ENCODE measurements at places on chromosomes 3 and 15. TPM values are rescaled to one million over a fixed set of nuclear protein-coding genes. Genes with fewer than 3 reads are reported as not detected.

C3orf85 gene
- total RNA-seq = not detected

DNA sequence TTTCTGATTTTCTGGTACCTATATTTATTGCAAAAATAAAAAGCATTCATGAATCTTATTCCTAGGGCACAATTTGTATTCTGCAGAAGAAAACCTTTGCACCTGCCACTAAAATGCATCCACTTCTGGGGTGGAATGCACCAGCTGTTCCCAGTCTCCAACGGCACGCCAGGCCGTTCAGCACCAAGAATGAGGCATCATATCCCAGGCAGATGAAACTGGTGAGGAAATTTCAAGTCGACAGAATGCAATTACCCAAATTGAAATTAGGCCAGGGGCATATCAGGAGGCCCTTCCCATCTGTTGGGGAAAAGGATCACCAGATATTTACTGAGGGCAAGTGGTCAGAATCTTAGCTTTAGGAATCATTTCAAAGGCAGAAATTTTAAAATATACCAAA, 13.6 kb upstream of the RBMS3 start:
- no peak for DNase-seq
- H3K36me3 ChIP-seq = no peaks in the 10 kb centered on the region
- H3K27ac ChIP-seq = no peak overlapping the region

GRCh38 chr15:67818464-67818863, 6.8 kb upstream of the SKOR1 start:
- H3K4me3 ChIP-seq = no peak overlapping the region
- H3K4me1 ChIP-seq = peaks cover 9% of the 10 kb centered on the region
- no peaks in the 10 kb centered on the region for H3K36me3 ChIP-seq
- no peak for DNase-seq
- peaks cover 59% of the 10 kb centered on the region for H3K27me3 ChIP-seq
- no peak overlapping the region for H3K27ac ChIP-seq

DNA sequence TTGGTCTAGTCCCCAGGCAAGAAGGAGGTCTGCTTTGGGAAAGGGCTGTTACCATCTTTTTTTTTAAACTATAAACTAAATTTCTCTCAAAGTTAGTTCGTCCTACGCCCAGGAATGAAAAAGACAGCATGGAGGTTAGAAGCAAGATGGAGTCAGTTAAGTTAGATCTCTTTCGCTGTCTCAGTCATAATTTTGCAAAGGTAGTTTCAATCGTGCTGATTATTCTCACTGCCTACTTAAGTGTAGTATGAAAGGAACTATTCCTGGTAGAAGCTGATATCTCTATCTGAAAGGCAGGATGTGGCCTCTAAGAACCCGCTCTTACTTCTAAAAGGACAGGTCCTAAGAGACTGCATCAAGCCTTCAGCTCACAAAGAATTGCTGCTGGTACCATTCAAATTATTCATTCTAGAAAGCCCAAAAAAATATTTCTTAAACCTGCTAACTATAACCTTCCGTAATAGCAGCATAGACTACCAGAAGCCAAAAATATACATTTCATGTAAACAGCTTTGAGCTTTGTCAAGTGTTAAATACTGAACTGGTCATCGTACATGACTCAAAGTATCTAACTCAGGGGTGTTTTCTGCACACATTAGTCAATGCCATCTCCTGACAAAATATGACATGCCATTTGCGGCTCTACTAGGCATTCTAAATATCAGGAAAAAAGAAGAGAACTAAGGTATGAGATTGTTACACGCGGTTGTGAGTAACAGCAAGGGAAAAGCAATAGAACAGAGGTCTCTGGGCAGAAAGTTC, 96.0 kb upstream of the CCDC80 start:
- H3K27me3 ChIP-seq = no peaks in the 10 kb centered on the region
- H3K4me1 ChIP-seq = peaks cover 47% of the 10 kb centered on the region
- no peak for DNase-seq
- peak overlapping the region; percentile 88 for H3K27ac ChIP-seq
- no peaks in the 10 kb centered on the region for H3K36me3 ChIP-seq

DNA sequence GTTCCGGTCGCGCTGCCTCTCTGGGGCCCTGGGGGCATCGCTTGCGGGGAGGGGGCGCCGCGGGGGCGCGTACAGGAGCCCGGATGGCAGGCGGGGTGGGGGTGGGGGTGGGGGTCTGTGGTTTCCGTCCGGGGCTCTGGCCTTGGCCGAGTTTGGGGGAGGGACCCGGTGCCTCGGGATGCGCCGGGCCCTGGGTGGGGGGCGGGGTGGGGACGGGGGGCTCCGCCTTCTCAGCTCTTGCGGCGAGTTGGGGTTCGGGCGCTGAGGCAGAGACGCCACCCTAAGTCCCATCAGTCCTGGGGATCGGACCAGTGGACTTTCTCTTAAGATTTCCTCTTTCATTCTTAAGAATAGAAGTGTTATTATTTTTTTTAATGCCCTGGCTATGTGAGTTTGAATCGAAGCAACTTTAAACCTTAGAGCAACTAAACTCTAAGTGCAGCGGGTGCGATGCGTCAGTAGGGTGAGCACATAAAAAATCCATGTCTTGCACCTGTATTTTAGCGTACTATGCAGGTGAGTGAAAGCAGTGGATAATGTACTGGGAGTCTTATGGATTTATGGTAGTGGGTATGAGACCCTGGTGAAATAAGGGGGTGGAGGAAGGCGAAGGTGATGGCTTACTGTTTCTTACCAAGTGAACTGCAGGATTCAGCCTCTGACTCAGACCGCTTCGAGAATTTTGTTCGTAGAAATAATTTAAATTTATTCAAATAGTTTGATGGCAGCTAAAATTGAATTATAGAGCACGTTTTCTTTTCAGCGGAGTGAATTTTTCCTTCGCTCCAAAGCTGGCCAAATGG, 762 bp downstream of the CTNNB1 start:
- peaks cover 21% of the 10 kb centered on the region for H3K27me3 ChIP-seq
- no peak for DNase-seq
- H3K4me1 ChIP-seq = peaks cover 24% of the 10 kb centered on the region
- peak overlapping the region; percentile 92 for H3K27ac ChIP-seq
- peak overlapping the region; percentile 94 for H3K4me3 ChIP-seq

DNA sequence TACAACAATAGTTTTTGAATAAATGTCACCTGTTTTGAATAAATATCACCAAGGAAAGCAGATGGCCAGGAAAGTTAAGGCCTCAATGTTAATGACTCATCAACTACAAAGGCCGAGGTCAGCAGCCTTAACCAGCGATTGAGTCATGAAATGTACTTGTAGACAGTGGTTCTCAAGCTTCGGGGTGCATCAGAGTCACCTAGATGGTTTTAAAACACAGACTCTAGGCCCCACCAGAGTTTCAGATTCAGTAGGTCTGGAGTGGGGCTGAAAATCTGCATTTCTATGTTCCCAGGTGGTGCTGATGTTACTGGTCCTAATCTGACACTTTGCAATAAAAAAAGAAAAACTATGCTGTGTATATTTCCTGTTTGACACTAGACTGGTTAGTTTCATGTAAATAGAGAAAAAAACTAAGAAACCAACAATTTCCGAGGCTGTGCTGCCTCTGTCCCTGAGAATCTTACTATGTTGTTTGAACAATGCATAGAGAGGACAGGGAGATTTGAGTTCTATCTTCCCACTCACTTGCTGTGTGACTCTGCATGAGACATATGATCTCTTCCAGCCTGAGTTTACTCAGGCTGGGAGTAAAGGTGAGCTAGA, 9.8 kb downstream of the RAB27A start:
- H3K4me3 ChIP-seq = peak overlapping the region; percentile 74
- no peaks in the 10 kb centered on the region for H3K27me3 ChIP-seq
- DNase-seq = no peak
- peak overlapping the region; percentile 92 for H3K27ac ChIP-seq
- H3K4me1 ChIP-seq = peaks cover 85% of the 10 kb centered on the region
- H3K36me3 ChIP-seq = peaks cover 16% of the 10 kb centered on the region

DNA sequence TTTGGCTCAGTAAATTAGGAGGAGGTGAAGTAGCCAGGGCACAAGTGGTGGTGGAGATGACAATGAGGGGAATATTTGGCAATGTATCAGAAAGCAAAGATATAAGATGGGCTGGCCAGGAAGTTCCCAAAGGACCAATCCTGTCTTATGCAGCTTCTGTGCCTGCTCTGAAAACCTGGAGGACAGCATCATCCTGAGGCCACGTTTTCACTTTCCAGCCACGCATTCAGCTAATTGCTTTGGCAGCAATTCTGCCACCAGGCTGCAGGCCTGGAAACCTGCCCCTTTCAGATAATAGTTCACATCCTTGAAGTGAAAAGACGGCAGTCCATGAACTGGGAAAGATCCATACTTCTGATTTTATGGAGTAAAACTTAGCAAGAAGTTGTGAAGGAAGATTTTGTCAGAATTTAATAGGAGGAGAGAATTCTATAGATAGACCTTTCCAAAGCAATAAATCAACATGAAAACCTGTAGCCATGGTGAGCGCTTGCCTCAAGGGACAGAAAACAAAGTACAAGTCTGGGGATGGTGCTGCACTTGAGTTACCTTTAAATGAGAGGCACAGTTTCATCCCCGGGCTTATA, 682.5 kb downstream of the GRM7 start:
- no peaks in the 10 kb centered on the region for H3K4me1 ChIP-seq
- no peaks in the 10 kb centered on the region for H3K36me3 ChIP-seq
- H3K4me3 ChIP-seq = no peak overlapping the region
- DNase-seq = no peak

GRCh38 chr3:151467069-151467468, 6.2 kb upstream of the IGSF10 start:
- H3K36me3 ChIP-seq = no peaks in the 10 kb centered on the region
- H3K27me3 ChIP-seq = peaks cover 11% of the 10 kb centered on the region
- no peak overlapping the region for H3K27ac ChIP-seq
- no peaks in the 10 kb centered on the region for H3K4me1 ChIP-seq
